ENCODE measurements at places on chromosomes 1 and 21.

DNA sequence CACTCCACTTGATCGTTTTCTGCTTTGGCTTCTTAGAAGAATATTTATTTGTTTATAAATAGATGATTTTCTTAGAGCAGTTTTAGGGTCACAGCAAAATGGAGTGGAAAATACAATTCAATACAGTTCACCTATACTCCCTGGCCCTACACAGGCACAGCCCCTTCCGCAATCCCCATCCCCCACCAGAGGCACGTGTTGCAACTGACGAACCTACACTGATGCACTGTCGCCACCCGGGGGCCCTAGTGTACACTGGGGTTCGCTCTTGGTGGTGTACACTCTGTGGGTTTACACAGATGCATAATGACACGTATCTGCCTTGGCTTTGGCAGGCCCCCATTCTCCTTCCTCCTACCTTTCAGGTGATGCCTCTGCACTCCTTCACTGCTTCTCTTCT lies 8.0 kb downstream of the ECHDC2 start:
- DNase-seq = no peak

DNA sequence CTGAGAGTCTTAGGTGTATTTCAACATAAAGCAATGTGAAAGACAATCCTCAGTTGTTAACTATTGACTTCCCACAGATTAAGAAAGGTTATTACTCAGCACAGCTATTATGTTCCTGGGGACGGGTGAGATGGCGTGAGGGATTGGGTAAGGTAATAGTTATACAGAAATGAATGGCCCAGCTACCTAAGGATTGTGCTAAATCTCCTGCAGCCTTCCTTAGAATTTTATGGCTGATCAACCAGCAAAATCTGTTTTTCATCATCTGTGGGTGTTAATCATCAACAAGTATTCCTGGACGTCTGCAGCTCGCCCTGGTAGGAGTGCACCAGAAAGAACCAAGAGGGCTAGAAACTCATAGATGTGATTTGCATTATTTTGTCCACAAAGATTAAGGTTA lies 146.0 kb upstream of the IVNS1ABP start:
- no peak for DNase-seq

DNA sequence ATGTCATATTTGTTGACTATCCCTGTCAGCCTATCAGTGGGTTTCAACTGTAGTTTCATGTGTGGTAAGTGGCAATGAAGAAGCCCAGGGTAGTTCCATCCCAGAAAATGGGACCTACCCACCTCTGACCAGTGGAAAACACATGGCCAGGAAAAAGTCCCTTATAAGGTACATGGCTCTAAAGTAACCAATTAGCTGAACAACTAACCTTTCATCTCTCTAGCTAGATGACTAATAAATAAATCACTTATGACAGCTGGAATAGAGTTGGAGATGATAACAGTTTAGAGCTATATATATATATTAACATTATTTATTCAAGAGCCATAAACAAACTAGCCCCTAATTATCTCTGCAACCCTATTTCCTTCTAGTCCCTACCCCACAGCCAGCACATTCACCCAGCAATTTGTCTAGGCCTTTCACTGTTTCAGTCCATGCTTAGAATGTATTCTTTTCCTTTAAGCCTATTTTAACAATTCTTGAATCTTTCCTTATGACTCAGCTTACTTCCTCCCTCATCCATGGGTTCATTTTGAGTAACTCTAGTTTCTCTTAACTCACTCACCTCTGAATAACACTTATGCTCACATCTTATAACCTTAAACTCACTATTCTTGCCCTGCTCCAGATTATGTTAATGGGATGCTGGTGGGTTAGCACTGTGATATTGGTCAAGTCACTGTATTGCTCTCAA lies 83.7 kb downstream of the TNFSF18 start:
- DNase-seq = no peak

GRCh38 chr1:181919542-181919941 lies 142.0 kb downstream of the ZNF648 start:
- no peak for DNase-seq

DNA sequence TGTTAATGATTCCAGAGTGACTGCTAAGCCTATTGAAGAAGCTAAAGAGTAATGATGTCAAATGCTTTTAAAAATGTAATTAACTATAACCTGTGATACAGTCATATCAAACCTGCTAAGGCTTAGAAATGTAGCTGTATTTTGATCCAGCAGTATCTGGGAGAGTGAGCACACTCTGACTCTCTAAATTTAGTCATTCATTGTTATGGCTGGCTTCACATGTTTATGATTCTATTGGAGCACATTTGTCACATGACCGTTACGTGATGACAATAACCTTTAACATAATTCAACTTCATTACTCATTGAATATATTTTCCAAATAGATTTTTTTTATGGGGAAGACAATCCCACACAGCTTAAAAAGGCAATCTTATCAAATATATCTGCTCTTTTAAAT lies 587.1 kb downstream of the LMO4 start:
- DNase-seq = no peak

DNA sequence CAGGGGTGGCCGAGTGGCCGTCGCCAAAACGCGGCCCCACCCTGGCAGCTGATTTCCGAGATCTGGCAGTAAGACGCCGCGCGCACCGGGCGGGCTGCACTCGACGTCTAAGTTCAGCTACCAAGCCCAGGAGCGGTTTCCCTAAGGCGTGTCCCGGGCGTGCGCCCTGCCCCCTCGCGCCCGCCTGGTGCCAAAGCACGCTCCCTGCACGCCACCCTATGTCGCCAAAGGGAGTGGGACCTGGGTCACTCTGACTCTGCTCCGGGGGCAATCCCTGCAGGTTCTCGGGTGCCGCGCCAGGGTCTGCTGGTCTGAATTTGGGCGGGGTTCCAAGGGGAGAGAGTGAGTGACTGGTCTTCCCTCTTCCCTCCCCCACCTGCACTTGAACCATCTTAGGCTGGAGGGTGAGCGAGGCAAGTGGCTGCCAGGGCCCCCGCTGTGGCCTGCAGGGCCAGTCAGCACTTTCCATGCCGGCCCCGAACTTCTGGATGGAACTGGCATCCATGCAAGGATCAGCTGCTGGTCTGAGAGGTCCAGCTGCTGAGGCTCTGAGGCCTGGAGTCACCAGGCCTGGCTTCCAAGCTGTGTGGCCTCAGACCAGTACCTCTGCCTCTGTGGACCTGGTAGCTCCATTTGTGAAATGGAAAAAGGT lies at the start of gene LRRC38:
LRRC38 (minus strand) TSS at position 109 of the 652 bp plus-strand sequence. CDS start 410 bp downstream, outside the sequence.
- DNase-seq = no peak

- no peak for DNase-seq
Observed at GRCh38 chr1:46067652-46068051, 64.8 kb downstream of the PIK3R3 start.

DNA sequence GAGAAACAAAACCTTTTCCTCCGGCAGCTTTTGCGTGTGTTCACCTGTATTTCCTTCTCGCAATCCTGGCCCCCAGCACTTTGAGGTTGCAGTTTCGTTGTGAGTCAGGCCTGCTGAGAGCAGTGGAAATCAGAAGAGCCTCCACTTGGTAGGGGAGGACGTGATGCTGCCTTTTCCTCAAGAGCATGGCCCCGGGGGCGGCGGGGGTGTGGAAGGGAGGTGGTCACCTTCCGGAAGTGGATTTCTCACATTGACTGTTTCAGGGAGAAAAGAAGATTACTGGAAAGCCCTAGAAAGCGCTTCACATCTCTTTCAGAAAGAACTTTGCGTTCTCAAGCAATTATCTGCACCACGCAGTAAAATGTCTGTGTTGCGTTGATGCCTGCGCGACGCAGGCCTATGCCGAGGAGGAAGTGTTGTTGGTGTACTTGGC lies 12.2 kb upstream of the IL10 start:
- peak; percentile 76 for DNase-seq

DNA sequence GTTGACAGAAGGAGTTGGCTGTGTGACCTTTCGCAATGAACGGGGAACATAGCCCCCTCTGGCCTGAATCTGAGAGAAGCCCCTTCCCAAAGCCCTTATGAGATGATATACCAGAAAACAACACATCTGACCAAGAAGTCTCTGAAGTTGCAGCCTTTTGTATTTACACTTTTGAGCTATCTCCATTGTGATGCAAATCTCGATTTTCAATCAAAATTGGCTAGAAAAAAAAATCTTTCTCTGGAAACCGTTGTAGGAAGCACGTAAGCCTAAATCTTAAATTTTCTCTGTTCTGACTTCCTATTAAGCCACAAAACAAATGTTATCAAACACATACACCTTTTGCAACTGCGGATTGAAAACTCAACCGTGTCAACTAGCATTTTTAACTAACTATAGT lies 71.4 kb upstream of the OLIG2 start:
- DNase-seq = no peak

DNA sequence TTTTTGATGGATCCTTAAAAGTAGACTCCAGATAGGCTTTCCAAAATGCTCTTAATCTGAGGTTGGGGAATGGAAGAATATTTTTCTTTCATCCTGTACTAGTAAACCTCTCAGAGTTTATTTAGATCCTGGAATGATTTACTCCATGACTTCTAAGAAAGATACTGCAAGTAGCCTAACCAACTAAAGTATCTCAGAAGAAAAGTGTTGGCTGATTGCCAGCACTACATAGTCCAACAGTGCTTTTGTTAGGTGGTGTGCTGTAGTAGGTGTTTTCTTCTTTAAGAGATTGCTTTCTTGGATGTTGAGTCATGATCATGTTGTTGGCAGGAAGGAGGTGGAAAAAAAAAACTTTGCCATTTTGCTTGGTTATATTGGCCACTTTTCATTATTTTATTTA lies 119.8 kb downstream of the OSBPL9 start:
- DNase-seq = no peak

DNA sequence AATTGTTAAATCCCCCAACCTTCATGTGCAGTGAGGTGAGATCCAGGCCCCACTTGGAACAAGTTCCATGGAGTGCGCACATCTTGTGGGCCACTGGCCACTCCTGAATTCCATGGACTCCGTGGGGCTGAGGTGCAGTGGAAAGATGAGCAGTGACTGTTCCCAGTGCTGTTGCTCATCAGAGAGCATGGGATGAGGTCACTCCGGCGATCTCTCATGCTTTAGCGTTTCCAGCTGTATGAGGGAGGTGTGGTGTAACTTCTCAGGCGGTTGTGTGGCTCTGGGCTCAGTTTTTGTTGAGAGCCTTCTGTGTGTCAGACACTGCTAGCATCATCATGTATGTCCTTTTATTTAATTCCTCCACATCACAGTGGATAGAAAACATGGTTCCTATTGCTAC lies 96.2 kb downstream of the GALNT2 start:
- DNase-seq = no peak

DNA sequence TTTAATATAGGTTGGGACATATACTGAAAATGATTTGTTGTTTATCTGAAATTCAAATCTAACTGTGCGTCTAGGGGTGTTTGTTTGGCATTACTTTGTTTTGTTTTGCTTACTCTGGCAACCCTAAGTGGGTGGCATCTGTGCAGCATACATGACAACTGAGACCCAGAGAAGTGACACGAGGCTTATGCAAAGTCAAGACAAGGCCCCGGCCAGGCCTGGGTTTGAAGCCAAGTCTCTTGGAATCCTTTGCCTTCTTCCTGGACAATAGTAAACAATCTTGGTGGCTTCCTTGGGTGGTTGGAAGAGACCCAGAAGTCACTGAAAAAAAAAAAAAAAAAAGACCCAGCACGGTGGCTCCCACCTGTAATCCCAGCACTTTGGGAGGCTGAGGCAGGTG lies 197.6 kb upstream of the TMEM51 start:
- no peak for DNase-seq

DNA sequence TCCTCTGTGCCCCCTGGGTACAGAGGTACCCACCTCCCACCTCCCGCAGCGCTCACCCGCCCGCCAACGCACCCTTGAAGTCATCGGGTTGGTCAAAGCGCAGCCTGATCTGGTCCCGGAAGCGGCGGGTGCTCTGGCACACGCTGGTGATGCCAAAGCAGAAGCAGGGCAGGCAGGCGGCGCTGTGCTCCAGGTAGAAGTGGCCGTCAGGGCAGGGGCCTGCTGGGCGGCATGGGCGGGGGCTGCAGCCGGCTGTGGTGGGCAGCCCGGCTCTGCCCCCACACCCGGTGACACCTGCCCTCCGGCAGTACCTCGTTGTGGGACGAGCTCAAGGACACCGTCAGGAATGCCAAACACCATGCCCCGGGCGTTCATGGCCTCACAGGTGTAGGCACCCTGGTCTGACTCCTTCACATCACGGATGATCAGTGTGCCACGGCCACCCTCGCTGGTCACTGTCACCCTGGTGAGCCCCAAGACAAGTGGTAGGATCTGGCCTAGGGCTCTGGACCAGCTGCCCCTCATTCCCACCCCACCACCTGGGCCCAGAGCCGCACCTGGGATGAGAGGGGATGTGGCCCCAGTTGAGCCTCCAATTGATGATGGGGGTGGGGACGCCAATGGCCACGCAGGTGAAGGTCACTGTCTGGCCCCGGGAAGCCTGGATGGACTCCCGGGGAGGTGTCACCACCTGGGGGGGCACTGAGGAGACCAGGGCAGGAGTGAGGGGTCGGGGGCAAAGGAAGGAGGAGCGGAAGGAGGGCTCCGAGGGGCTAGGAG lies 52.5 kb downstream of the HSPG2 start:
- no peak for DNase-seq

DNA sequence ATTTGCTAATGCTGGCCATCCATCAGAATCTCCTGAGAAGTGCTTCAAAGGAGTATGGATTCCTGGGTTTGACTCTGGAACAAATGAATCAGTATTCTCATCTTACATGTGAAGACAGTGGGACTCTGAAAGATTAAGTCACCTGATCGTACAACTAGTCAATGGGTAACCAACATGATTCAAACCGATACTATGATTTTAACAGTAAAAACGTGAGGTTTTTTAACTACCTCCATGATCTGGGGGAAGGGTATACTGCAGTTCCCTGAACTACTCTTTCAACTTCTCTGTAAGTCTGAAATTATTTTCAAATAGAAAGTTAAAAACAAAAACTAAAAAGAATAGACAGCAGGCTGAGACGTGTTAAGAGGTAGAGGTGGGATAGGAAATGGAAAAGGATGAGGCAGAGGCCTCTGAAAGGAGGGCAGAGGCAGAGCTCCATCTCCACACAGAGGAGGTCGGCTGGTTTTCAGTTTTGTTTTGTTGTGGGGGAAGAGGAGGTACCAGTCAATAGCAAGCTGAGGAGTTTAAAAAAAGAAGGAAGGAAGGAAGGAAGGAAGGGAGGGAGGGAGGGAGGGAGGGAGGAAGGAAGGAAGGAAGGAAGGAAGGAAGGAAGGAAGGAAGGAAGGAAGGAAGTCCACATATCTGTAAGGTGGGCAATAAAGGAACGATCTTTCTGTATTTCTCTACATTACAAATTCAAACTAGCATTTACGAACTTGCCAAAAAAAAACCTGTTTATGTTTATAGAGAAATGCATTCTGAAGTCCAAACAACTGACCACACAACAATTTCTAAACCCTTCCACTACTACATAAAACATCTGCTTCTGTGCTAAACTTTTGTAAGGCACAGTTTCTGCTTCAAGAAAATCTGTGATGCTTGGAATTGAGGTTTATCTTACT lies 213.1 kb downstream of the RERE start:
- peak; percentile 68 for DNase-seq

GRCh38 chr1:22689505-22689904 lies 21.1 kb upstream of the EPHB2 start:
- DNase-seq = no peak

All from GM10248 (cell line).